Immature natural killer cell (primary cell): ENCODE measurements at places on chromosomes 13 and 19. TPM values are rescaled to one million over a fixed set of nuclear protein-coding genes. Genes with fewer than 3 reads are reported as not detected.

GRCh38 chr19:2517881-2518601 lies 42.1 kb downstream of the GADD45B start:
- no peak for DNase-seq

The TLE6 gene
- polyA plus RNA-seq: 1.8 TPM

The SOX21 gene
- polyA plus RNA-seq: not detected

- no peak for DNase-seq
These were observed 14.3 kb upstream of the FKRP start for GRCh38 chr19:46731584-46731983.
